NCI-H510A (cell line): ENCODE measurements at places on chromosomes 12 and 14.

GRCh38 chr12:101414533-101415119, 7.1 kb upstream of the ARL1 start:
- peak; percentile 16 for DNase-seq

DNA sequence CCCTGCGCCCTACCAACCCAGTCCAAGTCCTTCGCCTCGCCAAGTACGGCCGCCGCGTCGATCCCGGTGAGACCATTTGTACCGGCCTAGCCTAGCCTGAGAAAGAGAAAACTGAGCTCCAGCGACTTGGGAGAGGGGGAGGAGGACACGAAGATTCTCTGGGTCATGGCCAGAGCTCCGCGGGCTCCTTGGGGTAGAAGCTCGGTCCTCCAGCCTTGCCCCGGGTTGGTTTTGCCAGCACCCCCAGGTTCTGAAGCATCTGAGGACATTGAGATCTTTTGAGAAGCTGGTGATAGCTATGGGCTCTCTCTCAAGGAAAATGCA, 7.3 kb downstream of the LHX5 start:
- DNase-seq, result no peak

DNA sequence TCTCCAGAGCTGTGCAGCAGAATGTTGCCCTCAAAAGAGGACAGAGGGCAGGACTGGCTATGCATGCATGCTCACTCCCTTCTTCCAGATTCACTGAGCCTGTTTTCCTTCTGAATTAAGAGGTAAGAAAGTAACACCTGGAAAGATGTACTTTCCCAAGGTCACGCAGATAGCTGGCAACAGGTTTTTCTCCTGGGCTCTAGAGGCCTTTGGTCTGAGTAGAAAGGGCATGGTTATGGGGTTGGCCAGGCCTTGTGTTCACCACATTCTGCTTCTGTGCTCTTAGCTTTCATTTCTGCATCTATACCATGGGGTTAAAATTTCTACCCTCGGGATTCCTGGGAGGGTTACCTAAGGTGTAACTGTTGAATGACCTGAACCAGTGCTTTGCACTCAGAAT, 57.5 kb downstream of the RASSF3 start:
- DNase-seq, result no peak

DNA sequence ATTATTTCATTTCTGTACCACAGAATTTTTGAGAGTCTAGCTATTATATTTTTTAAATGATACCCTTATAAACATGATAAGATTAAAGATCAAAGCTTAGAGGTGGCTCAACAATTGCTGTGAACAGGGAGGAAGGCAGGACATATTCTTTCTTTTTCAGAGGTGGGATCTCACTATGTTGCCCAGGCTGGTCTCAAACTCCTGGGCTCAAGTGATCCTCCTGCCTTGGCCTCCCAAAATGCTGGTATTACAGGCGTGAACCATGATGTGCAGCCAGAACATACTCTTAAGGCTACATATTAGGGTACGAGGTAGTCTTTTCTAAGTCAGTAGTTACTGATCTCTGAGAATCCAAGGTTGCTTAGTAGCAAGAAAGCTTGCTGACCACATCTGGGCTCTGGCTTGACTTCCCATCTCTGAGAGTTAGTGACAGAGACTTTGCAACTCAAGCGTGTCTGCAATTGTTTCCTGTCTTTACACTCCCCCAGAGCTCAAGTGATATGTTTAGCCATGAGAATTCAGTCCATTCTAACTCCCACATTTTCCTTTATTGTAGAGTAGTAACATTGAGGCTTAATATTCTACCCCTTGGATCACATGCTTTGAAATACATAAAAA, 8.6 kb downstream of the RAB5B start:
- DNase-seq, result no peak

GRCh38 chr12:32944195-32944594, 47.6 kb upstream of the PKP2 start:
- DNase-seq, result no peak
